IMR-90 (cell line): ENCODE measurements at places on chromosomes 16 and 17. TPM values are rescaled to one million over a fixed set of nuclear protein-coding genes. Genes with fewer than 3 reads are reported as not detected.

DNA sequence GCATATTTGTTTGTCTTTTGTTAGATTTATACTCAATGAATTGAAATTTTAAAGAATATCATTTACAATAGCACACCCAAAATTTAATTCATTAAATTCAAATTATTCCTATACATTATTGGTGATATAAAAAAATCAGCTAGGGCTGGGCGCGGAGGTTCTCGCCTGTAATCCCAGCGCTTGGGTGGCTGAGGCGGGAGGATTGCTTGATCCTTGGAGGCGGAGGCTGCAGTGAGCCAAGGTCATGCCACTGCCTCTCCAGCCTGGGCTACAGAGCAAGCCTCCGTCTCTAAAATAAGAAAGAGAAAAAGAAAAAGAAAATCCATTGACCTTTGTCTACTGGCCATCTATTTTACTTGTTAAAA, 4.5 kb upstream of the PRDM7 start:
- DNase-seq: no peak

DNA sequence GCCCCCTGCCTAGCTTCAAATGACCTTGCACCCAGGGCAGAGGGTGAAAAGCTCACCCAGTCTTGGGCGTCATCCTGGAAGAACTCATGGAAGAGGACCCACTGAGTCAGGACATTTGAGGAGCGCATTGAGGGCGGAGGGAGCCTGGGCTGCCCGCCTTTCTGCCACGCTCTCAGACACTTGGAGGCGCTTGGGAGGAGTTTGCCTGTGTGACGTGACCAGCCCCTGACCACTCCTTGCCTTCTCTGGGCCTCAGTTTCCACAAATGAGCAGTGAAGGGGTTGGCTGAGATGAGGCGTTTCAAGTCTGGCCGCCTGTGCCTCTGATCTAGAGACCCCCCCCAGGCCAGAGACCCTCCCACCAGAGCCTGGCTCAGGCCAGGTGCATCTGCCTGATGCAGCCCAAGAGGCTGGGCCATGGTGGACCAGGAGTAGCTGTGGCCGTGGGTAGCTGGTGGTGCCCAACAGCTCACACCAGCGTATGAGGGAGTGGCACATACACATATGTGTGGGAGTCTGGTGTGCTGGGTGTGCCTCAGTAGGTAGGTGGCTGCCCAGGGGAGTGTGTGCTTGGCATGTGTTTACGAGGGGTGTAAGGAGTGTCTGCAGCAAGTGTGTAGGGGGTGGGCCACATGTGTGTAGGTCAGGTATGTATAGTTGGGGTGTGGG, 80.2 kb upstream of the TOB1 start:
- DNase-seq: no peak

The CMTM2 gene
- total RNA-seq: not detected in 2 replicates

The LPO gene
- total RNA-seq: not detected in 2 replicates

The CD300LG gene
- total RNA-seq: not detected in 2 replicates

The CTRL gene
- total RNA-seq: 0.18 and 0.28 TPM in 2 replicates
